Frontal cortex (tissue), 4 donors: ENCODE measurements at places on chromosomes 7 and 10.
A peak's percentile ranks its signal among the peaks of the same experiment; 100 is the strongest.

DNA sequence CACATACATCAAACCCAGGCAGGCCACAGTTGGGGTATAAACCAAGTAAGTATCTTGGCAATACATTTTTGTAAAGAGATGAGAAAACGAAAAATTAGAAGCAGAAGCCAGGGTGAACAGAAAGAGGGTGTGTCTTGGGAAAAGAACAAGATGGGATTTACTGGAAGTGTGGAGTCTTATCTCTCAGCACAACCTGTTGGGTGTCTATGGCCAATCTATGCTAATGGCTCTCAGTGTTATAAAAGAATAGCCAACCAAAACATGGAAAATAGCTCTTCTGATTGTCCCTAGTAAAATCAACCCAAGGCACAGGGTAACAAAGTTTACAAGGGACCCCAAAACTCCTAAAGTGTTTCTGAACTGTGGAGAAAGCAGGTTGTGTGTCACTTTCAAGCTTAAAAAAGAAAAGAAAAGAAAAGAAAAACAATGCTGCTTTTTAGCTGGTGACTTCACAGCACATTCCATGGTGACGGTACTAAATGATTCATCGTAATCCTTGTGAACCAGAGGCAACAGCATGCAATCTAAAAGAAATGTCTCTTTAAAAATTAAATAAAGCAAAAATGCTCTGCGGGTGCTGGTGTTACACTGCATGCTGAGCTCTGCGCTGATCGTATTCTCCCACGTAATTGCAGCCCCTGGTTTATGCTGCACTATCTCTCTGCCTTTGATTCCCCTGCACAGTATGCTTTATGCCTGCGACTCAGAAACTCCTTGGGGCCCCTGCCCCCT, 100.8 kb downstream of the C10orf90 start:
- DNase-seq, result no peak

DNA sequence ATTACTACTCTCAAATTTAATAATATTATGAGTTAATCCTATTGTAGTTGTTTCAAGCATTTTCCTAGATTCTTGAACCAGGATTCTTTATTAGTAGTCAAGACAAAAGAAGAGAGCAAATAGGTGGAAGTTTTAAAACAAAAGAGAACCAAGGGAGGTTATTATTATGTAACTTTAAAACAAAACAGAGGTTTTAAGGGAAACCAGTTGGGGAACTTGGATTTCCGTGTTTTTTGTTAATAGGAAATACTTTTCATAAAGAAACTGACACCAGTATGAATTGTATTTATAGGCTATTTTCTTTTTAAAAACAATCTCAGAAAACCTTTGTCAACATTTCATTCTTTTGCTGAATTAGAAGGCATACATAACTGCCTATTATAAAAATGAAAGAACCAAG, 183.9 kb downstream of the WNT2 start:
- no peak for DNase-seq

GRCh38 chr10:52351914-52352330, 37.8 kb downstream of the DKK1 start:
- DNase-seq, result no peak

GRCh38 chr10:17737027-17737965, 14.7 kb upstream of the TMEM236 start:
- DNase-seq, result peak; percentile 29

GRCh38 chr10:130190737-130191115, 54.5 kb downstream of the GLRX3 start:
- no peak for DNase-seq

- no peak for DNase-seq
Measured at GRCh38 chr7:94700926-94701554, 45.1 kb upstream of the SGCE start.

- DNase-seq, result no peak
Measured at GRCh38 chr7:140639366-140640053, 1.1 kb downstream of the DENND2A start.

GRCh38 chr10:49368256-49368655, 27.6 kb downstream of the DRGX start:
- DNase-seq, result no peak

GRCh38 chr7:22896917-22897316, 74.3 kb upstream of the TOMM7 start:
- DNase-seq, result no peak

DNA sequence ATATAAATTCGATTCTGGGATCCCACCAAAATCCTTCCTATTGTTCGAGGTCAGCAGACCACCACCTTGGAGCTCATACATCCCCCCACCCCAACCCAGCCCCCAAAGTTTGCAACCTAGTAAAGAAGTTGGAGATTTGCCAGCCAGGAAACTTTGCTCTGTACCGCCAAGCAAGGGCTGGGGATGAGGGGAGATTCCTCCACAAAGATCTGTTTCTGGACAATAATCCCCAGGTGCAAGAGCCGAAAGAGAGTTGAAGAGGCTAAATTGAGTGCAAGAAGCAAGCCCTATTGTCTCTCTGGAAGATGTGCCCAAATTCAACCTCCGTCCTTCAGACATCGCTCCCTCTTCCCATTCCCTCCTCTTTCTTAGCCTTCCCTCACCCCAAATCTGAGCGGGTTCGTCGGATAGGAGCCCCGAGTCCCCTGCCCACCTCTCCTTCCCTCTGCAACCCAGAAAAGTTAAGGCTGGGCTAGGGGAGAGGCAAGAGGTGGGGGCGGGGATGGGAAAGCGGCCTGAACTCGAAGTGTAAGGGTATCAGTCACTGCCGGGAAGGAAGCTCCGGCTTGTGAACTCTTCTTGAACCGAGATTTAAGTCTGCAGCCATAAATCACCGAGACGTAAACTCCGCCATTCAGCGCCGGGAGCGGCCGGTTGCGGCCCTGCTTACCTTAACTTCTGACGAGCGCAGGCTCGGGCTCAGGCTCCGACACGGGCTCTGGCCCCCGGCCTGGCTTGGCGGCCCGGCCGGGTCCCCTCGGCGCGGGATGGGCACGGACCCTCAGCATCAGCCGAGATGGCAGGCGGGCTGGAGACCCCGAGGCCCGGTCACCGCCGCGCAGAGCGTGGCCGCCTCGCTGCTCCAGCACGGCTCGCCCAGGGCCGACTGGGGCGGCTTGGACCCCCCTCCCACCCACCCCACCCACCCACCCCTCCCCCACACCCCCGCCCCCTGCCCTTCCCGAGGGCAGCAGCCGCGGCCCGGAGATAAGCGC, 10.8 kb upstream of the HOXA2 start:
- no peak for DNase-seq

DNA sequence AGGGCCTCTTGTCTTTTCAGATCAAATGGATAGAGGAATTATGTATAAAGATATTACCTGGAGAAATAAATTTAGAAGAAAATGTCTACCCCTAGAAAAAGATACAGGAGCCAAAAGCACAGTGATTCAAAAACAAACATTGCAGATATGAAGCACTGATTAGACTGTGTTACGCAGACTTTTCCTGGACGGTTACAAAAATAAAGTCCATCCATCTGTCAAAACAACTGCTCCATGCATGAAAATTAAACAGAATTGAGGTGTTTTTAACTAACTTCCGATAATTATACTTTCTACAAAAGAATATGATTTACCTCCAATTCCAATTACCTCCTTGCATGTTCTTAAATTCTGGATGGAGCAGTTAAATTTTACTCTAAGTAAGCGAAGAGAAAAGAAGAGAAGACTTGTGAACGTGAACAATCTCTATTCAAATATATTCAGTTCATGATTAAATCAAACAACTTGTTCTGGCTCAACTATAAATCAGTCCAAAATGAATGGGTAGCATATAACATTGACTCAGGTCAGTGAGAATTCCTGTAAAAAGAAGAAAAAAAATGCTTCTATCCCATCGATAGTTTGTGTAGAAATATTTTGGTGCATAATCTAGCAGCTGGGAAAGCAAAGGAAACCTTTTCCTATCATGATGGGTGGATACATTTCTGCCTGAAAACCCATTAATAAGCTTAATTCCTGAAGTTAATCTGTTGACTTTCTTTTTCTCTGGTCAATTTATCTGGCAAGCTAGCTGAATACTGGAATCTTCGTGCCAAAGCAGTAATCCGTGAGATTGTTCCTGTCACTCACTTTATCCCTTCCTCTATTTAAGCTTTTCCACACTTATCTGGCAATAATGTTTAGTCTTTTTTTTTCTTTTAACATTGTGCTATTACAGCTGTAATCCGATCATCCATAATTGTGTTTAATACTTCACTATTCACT, 80.4 kb downstream of the SEMA3A start:
- no peak for DNase-seq

GRCh38 chr7:149791411-149792219, 18.2 kb upstream of the ZNF467 start:
- DNase-seq, result no peak

DNA sequence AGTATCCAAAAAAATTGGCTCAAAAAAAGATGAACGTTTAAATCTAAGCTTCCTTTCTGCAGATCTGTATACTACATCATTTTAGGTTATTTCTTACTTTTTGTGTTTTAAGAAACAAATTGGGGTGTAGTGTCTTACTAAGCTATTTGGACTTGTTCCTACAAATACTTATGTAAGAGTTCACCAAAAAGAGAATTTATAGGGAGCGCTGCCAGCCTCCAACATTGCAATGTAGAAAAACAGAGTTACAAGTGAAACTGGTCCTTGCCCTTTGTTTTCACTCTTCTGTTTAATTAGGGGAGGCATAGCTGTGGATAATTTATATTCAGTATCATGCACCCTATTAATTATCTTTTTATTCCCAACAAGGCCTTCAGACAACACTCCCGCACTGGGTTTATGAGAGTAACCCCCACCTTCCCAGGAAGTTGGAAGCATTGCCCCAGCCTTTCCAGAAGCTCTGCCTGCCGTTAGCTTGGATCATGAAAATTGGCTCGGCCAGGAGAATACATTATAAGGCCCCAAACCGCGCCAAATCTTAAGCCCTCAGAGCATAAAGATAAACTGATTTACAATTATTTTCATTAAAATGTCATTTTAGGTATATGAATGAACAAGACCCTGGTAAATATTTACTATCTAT, 261.8 kb upstream of the KLF6 start:
- no peak for DNase-seq

DNA sequence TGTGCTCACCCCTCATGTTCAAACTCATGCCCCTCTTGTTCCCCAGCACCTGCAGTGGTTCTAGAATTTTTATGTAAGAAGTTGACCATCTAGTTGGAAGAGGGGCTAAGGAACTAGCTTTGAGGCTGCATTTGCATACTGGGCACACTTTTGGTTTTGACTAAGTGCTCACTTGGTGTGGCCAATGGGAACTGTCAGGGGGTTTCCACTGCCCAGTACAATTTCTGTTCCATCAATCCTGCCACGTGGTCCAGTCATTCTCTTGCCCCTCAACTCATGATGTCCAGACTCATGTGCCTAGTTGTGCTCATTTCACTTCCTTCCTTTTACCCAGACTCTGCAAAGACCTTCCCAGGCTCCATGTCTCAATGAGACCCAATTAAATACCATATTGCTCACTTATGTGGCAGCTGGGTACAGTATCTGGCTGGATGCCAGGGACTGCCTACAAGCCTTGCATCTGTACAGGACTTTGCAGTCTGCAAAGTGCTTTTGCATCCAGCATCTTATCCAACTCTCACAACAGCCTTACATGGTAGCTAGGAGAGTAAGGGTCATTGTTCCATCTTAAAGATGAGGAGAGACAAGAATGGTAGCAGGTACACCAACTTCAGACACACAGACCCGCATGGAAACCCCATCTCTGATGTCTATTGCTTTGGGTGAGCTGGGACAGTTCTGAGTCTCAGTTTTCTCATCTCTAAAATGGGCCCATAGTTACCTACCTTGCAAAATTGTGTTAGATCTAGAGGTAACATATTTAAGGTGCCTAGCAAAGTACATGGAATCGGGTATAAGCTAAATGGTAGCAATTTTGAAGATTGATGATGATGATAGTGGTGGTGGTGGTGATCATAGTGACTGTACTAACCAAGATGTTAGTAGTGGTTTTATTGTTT, 30.1 kb upstream of the KCNMA1 start:
- DNase-seq, result no peak

DNA sequence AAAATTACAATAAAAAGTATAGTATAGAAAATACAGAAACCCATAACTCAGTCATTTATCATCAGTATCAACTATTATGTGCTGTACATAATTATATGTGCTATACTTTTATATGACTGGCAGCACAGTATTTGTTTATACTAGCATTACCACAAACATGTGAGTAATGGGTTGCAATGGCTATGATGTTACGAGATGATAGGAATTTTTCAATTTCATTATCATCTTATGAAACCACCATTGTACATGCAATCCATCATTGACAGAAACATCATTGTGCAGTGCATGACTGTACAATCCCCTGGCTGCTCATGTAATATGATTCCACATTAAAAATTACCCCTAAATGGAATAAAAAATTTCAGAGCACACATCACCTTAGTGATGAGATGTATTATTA, 55.7 kb upstream of the TMEM229A start:
- no peak for DNase-seq

- DNase-seq, result peak; percentile 54
Measured at GRCh38 chr7:100895956-100896731, 456 bp upstream of the ACHE start.

- DNase-seq, result no peak
Measured at GRCh38 chr10:26937371-26937770, 76.6 kb upstream of the ABI1 start.

DNA sequence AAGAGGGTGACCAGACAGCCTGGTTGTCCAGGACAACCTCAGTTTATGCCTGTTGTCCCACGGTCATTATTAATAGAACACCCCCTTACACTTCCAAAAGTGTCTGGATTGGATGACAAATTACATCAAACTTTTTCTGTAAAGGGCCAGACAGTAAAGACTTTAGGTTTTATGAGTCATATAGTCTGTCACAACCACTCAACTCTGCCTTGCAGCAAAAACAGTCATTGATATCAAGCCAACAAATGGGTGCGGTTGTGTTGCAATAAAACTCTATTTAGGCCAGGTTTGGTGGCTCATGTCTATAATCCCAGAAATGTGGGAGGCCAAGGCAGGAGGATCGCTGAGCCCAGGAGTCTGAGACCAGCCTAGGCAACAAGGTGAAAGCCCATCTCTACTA, 66.7 kb upstream of the ATP6V0A4 start:
- DNase-seq, result no peak

GRCh38 chr10:72218325-72218724, 2.2 kb upstream of the ASCC1 start:
- no peak for DNase-seq

DNA sequence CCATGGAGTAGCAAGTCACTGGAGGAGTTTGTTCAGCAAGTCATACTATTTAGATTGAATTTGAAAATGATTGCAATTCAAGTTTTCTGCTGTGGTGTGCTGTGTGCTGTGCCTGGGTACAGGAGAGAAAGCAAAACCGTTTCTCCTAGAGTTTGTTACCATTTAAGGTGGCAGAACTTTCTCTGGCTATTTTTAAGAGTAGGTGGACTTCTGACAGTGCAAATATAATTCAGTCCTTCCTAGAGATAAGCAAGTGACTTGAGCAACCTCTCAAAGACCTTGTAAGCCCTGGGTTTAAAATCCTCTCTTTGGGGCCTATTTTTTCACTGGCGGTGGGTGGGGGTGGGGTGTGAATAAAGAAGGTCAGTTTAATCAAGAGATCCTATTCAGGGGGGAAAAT, 42.9 kb upstream of the FGL2 start:
- DNase-seq, result no peak

GRCh38 chr10:6455592-6455991, 124.5 kb downstream of the PRKCQ start:
- DNase-seq, result no peak

- DNase-seq, result no peak
Measured at GRCh38 chr10:74238031-74238431, 87.0 kb downstream of the ADK start.

- DNase-seq, result no peak
Measured at GRCh38 chr7:120398284-120399000, 125.5 kb downstream of the KCND2 start.
